ENCODE measurements at places on chromosomes 7 and 10.

DNA sequence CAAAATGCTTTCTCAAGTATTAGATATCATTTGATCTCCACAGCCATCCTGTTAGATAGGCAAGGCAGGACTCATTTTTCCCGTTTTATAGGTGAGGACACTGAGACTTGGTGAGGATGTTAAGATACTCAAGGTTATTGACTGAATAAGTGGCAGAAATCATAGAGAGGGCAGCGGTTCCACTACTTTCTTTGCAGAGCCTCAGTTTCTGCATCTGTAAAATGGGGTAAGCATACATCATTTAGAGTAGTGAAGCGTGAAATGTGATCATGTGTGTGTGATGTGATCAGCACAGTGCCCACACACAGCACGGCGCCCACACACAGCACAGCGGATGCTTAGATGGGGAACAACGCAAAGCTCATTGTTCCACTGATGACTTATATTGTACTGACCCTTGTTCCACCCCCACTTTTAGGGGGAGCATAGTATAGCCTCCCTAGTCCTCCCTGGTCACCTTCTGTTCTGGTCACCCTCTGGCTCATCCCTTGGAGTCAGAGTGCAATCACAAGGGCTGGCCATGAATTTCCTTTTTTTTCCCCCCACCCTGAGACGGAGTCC, 10.5 kb downstream of the UBTD1 start:
- no peak for DNase-seq

DNA sequence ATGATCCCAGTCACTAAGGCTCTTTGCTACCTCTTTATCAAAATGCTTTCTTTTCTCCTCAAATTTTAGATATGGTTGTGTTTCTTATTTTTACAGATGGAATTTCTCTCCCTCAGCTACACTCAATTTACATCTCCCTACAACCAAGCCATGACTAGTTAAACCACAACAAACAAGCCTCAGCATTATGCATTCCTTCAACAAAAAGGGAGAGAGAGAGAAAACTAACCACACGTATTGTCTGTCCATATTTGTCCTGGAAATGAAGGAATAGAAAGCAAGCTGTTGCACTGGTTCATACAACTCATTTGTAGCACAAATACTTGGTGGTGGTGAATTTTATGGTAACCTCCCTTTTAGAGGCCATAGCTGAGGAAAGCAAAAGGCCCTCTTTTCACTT, 286.4 kb downstream of the AHR start:
- no peak for DNase-seq

DNA sequence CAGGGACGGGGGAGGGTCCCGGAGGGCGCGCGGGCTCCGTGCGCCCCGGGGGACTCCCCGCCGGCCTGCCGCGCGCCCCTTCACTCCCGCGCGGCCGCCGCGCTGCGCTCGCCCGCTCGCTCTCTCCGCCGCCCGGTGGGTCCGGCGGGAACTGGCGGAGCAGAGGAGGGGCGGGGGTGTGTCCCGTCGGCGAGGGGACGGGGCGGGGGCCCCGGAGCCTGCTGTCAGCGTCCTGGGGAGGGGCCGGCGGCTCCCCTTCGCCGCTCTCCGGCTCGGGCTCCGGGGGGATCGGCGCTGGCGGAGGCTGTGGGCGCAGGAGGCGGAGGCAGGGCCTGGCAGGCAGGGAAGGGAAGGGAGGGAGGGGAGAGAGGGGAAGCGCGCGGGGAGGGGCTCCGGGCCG, at the start of gene SH3PXD2A:
Gene SH3PXD2A (minus strand): TSS at position 153 of the 400 bp plus-strand sequence. CDS start 310 bp downstream, outside the sequence.
- no peak for DNase-seq

- DNase-seq = no peak
Measured at GRCh38 chr10:78830976-78831375, 237.8 kb upstream of the ZMIZ1 start.

DNA sequence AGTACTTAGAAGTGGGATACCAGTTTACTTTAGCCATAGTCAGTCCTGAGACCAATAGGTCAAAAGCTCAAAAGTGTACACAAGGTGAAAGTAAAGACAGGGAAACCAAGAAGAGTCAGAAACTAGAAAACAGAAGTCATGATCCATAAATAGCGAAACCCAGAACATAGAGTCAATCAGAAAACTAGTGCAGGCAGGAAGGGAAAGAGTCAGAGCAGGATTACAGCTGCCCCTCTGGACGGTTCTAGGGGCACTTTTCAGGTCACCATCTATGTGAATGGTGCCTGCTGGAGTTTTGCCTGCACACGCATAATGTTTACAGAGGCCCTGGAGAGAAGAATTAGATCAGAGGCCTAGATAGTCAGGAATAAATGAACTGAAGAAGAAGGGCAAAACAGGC, 22.4 kb upstream of the DMTF1 start:
- DNase-seq = no peak

DNA sequence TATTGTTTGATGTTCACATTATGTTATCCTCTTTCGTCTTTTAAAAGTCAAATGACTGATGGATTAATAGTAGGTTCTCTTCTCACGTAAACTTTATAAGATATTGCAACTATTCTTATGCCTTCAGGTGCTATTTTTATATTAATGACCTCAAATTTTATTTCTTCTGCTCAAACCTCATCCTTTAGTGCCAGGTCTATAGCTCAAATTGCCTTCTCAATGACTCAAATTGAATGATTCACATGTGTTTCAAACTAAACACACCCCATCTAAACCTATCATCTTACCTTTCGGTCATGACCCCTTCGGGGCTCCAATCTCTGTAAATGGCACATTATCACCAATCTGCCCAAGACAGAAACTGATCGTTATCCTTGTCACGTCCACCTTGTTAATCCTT, 22.0 kb upstream of the LIPF start:
- no peak for DNase-seq

DNA sequence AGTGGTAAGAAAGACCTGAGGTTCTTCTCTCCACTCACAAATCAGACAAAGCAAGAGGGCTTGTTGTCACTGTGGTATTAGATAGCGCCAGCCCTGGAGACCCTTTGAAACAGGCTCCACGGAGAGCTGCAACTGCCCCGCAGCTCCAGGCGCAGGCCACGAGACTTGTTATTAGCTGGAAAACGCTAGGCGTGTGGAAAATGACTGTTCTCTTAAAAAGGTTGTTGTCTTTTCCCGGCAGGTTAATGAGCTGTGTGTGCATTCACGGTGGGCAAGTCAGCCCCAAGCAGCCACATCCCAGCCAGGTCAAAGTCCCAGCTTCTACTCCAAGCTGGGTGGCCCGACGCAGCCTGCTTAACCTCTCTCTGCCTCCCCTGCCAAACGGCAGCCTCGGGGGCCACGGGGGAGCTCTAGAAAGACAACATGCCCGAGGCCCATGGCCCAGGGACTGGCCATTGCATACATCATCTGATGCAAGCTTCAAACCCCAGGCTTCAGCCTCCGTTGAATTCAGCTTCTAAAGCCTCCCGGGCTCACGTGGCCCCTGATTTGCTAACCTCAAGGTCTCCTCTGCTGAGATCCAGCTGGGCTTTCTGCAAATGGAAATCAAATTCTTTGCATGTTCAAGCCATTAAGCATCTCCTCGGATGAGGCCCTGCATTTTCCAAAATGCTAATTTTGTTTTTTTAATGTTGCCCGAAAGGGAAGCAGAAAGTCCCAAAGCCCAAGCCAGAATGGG, 61.3 kb upstream of the DNAAF5 start:
- no peak for DNase-seq

Measured in stimulated activated CD4-positive, alpha-beta T cell treated with anti-CD3 and anti-CD28 coated beads, TNF-alpha, amount 100 ng/mL, for 4 hours (primary cell).